ENCODE measurements at places on chromosomes 5 and 9.
A peak's percentile ranks its signal among the peaks of the same experiment; 100 is the strongest.

DNA sequence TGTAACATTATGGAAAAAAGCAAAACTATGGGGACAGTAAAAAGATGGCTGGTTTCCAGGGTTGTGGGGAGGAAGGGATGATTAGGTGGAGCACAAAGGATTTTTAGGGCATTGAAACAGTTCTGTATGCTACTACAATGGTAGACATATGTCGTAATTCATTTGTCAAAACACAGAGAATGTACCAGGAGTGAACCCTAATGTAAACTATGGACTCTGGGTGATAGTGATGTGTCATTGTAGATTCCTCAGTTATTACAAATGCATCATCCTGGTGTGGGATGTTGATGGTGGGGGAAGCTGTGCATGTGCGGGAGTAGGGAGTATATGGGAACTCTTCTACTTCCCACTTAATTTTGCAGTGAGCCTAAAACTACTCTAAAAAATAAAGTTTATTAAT lies 135.0 kb upstream of the GABRP start:
- DNase-seq = no peak

GRCh38 chr9:79661886-79662536 lies 90.2 kb downstream of the TLE4 start:
- no peak for DNase-seq

DNA sequence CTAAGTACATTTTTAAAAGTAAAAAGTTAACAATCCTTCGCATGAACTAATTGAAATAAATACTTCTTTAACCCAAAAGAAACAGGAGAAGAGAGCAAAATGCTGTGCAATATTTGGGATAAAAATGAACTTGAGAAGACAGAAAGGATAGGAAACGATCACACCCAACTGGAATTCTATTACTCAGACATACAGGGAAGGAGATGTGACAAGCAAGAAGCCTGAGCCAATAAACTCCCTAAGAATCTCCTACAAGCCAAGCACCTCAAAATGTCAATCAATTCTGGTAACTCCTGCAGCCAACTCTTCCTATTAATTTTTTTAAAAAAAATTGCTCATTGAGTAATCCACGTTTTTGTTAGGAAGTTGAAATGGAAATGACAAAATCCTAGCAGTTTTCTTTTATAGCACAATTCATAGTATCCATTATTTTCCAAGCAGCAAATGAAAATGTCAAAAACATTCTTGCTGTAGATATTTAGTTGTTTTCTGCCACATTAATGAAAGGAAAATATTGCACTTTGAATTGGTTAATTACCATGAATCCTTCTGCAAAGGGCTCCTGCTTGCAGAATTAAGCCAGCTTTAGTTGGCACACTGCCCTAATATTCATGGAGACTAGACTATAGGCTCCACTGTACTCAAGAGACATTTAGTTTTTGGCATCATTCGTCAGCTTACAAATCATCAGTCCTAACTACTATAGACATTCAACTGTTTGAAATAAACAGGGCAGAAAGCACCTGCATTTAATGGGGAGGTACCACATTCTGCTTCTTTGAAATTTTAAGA lies 89.0 kb downstream of the RFX3 start:
- DNase-seq = no peak

- DNase-seq = peak; percentile 7
Observed at GRCh38 chr5:131068893-131069643, 96.0 kb downstream of the HINT1 start.

- no peak for DNase-seq
Observed at GRCh38 chr9:108347463-108348188, 508.2 kb downstream of the ACTL7B start.

- no peak for DNase-seq
Observed at GRCh38 chr9:88781628-88782391, 209.5 kb upstream of the S1PR3 start.

- peak; percentile 16 for DNase-seq
Observed at GRCh38 chr9:129235931-129236331, 57.9 kb upstream of the IER5L start.

DNA sequence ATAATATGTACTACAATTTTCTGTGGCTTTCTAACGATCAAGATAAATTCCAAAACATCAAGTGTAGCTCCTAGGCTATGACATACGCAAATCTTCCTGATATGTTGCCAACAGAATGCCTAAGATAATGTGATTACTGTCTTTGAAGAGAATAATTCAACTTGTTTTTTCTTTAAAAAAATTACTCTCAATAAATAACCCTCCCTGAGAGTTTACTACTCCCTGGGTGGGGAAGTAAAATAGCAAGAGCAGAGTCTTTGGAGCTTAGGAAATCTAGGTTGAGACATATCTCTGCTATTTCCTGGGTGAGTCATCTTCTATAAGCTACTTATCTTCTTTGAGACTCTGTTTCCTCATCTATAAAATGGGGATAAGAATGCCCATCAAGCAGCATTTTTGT lies 201.2 kb downstream of the ACTL7B start:
- DNase-seq = no peak

- DNase-seq = no peak
Observed at GRCh38 chr9:129253803-129254381, 75.8 kb upstream of the IER5L start.

DNA sequence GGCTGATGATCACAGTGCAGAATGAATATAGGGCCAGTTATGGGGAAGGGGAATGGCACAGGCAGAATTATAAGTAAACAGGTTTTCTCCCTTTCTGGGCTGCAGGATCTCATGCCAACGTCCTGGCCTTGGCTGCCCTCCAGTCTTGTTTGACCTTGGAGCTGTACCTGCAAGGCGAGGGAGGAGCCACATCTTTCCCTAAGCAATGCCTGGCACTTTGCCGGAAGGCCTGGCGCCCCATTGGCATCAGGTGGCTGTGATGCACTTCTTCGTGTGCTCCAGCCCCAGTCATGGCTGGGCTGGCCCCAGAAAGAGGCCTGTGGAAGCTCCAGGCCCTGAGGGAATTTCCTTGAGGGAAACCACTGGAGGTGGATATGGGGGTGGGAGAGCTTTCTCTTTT lies 16.7 kb upstream of the IQGAP2 start:
- DNase-seq = no peak

- DNase-seq = no peak
Observed at GRCh38 chr9:87505869-87506678, 8.4 kb downstream of the DAPK1 start.

- no peak for DNase-seq
Observed at GRCh38 chr9:112531666-112532282, 45.1 kb downstream of the KIAA1958 start.
